ENCODE measurements at places on chromosomes 13 and 19.

- DNase-seq = no peak
Observed at GRCh38 chr13:97249093-97249795, 27.1 kb downstream of the MBNL2 start.

DNA sequence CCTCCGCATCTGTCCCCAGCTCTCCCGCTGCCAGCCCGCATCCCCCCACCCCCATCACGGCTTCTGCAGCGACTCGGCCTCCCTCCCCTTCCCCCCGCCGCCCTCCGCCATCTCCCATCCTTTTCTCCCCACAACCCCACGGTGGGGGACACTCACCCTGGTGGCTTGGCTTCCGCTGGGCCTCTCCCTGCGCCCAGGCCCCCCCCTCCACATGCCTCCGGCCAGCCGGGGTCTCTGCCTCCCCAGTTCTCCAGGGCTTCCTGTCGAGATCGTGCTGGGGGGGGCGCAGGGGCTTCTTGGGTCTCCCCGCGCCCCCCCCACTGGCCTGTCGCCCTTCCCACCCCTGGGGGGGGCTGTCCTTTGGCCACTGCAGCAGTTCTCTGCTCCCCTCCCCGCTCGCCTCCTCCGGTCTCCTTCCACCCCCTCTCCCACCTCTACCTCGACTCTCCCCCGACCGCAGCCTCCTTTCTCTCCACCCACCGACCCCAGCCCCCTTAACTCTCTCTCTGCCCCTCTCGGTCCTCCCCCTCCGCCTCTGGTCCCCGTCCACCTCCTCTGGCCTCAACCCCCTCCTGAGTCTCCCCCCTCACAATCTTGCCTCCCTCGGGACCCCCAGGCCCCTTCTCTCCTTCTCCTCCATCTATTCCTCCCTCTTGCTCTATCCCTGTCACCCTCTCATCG is 17.1 kb downstream of the LRRC4B start:
- no peak for DNase-seq

GRCh38 chr19:29056535-29056934 is 156.4 kb downstream of the UQCRFS1 start:
- DNase-seq = no peak

GRCh38 chr13:22594041-22594440 is 586.7 kb upstream of the SGCG start:
- DNase-seq = no peak

DNA sequence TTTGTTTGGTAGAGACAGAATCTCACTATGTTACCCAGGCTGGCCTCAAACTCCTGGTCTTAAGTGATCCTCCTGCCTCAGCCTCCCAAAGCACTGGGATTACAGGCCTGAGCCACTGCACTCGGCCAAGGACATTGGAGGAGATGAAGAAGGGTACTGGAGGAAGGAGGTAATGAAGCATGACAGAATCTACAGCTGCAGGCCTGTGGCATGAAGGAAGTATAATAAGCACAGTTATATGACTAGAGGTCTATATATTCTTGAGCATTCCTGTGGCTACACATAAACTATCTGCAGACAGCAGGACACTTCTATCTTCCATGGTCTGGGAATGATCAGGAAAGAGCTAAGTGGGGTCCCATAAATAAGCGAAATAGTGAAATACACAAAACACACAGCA is 18.2 kb downstream of the ZNF565 start:
- no peak for DNase-seq
